ENCODE measurements at places on chromosomes 12 and 14.

- no peaks in the 10 kb centered on the region for H3K27me3 ChIP-seq
- no peak for DNase-seq
- peaks cover 31% of the 10 kb centered on the region for H3K4me1 ChIP-seq
- H3K36me3 ChIP-seq, result peaks cover 2% of the 10 kb centered on the region
- H3K27ac ChIP-seq, result no peak overlapping the region
These were observed 842.8 kb downstream of the VRK1 start for GRCh38 chr14:97640031-97640430.

DNA sequence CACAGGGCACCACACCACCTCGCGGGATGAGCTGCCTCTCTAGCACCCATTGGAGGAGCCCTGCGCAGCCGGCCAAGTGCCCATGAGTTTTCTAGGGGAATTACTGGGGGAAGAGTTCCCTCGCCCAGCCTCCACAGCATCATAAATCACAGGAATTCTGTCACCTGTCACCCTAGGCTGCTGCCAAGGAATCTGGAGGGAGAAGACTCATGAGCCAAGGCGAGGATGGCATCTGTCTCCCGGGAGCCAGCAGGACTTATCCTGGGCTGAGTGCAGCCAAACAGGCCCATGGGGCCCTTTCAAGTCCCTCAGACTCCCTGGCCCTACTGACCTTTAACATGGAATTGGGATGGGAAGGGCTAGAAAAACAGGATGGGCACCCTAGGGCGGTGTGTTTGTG is 7.8 kb upstream of the OTUB2 start:
- H3K27ac ChIP-seq, result no peak overlapping the region
- no peak for DNase-seq
- no peaks in the 10 kb centered on the region for H3K36me3 ChIP-seq
- peaks cover 34% of the 10 kb centered on the region for H3K4me1 ChIP-seq

DNA sequence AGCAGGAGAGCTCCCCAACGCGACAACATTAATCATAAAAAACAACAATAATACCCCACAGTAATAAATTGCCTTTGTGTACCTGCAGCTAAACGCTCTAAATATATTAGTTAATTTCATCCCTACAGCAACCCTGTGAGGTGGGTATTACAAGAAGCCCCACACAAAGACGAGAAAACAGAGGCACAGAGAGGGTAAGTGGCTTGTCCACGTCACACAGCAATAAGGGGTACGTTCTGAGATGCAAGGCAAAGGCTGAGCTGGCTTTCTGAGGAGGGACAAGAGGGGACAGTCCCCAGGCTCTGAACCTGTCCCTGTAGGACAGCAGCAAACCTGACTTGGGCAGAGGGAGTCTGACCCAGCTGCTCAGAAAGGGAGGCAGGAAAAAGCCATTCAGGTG is 78.2 kb downstream of the NCOR2 start:
- no peaks in the 10 kb centered on the region for H3K27me3 ChIP-seq
- H3K27ac ChIP-seq, result peak overlapping the region; percentile 65
- no peak for DNase-seq

DNA sequence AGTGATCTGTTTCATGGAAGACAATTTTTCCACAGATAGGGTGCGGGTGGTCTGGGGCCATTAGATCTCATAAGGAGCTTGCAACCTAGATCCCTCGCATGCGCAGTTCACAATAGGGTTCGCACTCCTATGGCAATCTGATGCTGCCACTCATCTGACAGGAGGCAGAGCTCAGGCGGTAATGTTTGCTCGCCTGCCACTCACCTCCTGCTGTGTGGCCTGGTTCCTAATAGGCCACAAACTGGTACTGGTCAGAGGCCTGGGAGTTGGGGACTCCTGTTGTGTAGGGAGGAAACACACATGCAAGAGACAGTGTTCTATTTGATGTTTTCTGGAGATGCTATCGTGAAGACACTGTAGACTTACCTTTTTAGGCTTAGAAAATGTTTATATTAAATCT is 77.0 kb upstream of the FGD4 start:
- H3K4me3 ChIP-seq, result no peak overlapping the region
- no peak overlapping the region for H3K27ac ChIP-seq
- H3K36me3 ChIP-seq, result peaks cover 3% of the 10 kb centered on the region
- no peaks in the 10 kb centered on the region for H3K4me1 ChIP-seq

DNA sequence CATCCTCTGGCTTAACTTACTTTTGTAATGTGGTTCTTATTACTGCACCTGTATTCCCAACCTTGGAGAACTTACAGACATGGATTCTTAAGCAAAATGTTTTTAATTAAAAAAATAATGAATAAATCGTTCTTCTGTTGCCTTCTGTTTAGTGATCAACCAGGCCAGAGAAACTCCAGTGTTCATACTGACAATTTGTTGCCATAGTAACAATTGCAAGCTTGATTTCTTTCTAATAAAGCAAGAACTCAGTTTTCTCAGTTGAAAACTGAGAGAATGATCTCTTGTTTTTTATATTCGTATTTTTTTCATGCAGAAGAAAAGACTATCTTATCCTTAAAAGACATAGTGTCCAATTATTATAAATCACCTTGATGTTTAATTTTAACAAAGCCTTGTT is 106.5 kb upstream of the LMNTD1 start:
- no peaks in the 10 kb centered on the region for H3K36me3 ChIP-seq
- H3K4me1 ChIP-seq, result no peaks in the 10 kb centered on the region
- no peak overlapping the region for H3K27ac ChIP-seq
- H3K4me3 ChIP-seq, result no peak overlapping the region

GRCh38 chr12:22414742-22415141 is 80.2 kb upstream of the ST8SIA1 start:
- H3K27me3 ChIP-seq, result no peaks in the 10 kb centered on the region
- no peak overlapping the region for H3K27ac ChIP-seq
- H3K4me1 ChIP-seq, result peaks cover 2% of the 10 kb centered on the region
- no peaks in the 10 kb centered on the region for H3K36me3 ChIP-seq
- DNase-seq, result no peak

DNA sequence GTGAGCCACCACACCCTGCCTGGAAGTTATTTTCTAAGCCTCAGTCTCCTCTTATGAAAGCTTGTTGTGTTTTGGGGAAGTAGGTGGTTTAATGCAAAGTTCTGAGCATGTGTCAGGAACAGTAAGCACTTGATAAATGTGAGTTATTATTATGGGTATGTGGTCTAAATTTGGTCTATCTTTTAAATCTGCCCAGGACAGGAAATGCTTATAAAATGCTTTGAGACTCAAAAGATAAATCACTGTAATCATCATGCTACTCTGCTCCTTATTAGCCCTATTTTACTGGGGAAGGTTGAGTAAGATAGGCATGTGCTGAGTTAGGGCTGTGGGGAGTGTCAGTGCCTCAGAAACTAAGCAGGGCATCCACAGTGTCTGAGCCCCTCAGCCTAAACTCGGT is 13.1 kb upstream of the SRSF5 start:
- no peak overlapping the region for H3K27ac ChIP-seq
- H3K36me3 ChIP-seq, result no peaks in the 10 kb centered on the region
- peaks cover 13% of the 10 kb centered on the region for H3K4me1 ChIP-seq
- no peak for DNase-seq
- H3K4me3 ChIP-seq, result no peak overlapping the region
- H3K27me3 ChIP-seq, result no peaks in the 10 kb centered on the region

GRCh38 chr12:62998454-62998853 is 63.5 kb upstream of the PPM1H start:
- no peaks in the 10 kb centered on the region for H3K4me1 ChIP-seq
- peaks cover 7% of the 10 kb centered on the region for H3K27me3 ChIP-seq
- no peak overlapping the region for H3K27ac ChIP-seq
- H3K4me3 ChIP-seq, result no peak overlapping the region
- DNase-seq, result no peak

DNA sequence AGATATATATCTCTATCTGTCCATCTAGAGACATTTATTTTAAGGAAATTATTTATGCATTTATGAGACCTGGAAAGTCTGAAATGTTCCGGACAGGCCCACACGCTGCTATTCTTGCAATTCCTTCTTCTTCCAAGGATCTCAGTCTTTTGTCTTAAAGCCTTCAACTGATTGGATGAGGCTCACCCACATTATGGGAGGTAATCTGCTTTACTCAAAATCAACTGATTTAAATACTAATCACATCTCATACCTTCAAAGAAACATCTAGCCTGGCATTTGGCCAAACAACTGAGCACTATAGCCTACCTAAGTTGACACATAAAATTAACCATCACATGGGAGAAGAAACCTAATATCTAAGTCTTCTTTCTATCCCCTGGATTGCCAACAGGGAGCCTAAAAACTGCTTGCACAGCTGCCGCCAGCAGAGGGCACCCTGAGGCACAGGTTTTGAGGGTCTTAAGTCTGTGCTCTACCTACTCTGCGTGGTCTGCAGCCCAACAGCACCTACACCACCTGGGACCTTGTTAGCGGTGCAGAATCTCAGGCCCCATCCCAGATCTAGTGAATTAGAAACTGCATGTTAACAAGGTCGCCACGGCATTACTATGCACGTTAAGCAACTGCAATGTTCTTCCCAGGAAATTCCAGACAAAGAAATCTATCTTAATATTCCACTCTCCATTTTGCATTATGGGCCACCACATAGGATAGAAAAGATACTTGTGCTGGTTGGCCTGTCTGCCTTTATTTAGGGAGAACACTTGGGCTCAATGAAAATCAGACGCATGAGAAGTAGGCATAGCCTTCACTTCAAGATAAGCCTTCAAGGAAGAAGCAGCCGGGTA is 249.7 kb downstream of the FOXG1 start:
- DNase-seq, result no peak
- H3K27me3 ChIP-seq, result no peaks in the 10 kb centered on the region
- H3K27ac ChIP-seq, result no peak overlapping the region
- no peaks in the 10 kb centered on the region for H3K4me1 ChIP-seq
- H3K4me3 ChIP-seq, result no peak overlapping the region
- no peaks in the 10 kb centered on the region for H3K36me3 ChIP-seq

DNA sequence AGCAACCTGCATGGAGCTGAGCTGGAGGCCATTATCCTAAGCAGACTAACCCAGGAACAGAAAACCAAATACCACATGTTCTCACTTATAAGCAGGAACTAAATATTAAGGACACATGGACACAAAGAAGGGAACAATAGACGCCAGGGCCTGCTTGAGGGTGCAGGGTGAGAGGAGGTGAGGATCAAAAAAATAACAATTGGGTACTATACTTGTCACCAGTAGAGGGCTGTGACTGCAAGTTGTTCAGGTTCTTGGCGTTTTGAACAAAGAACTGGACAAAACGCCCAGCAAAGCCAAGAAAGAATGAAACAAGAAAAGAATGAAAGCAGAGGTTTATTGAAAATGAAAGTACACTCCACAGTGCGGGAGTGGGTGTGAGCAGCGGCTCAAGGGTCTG is 208.5 kb upstream of the NEDD1 start:
- no peak overlapping the region for H3K27ac ChIP-seq
- peaks cover 23% of the 10 kb centered on the region for H3K27me3 ChIP-seq
- peaks cover 3% of the 10 kb centered on the region for H3K36me3 ChIP-seq
- no peak for DNase-seq
- peaks cover 3% of the 10 kb centered on the region for H3K4me1 ChIP-seq
- H3K4me3 ChIP-seq, result no peak overlapping the region

- H3K36me3 ChIP-seq, result no peaks in the 10 kb centered on the region
- H3K27ac ChIP-seq, result no peak overlapping the region
- H3K4me1 ChIP-seq, result peaks cover 6% of the 10 kb centered on the region
- DNase-seq, result no peak
- peaks cover 4% of the 10 kb centered on the region for H3K27me3 ChIP-seq
- H3K4me3 ChIP-seq, result no peak overlapping the region
These were observed 25.3 kb downstream of the GRIN2B start for GRCh38 chr12:13956060-13956590.

DNA sequence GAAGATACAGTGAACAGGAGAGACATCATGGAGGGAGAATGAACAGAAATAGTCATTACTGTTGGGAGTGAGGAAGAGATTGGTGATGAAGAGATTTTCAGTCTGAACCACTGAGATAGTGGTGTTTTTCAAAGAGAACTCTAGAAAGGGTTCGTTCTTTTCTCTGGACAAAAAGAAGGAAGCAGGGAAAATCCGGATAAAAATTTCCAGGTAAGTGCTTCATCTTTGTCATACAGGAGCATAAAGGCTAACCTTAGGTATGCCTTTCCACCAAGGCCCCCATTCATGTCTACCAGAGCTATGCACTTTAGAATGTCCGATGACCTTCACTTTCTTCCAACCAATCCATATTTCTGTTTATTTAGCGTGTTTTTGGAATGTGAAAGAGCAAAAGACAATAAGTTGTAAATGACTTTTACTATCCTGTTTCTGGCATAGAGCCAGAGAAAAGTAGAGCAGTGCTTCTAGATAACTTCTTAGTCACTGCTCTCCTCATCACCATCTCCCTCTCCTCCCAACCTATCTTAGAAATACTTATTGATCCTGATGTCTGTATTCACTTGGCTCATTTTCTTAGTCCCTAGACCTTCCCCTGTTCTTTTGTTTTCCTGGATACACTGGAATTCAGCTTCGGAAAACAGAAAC is 116.5 kb downstream of the TTC6 start:
- no peaks in the 10 kb centered on the region for H3K27me3 ChIP-seq
- H3K36me3 ChIP-seq, result no peaks in the 10 kb centered on the region
- H3K27ac ChIP-seq, result no peak overlapping the region
- DNase-seq, result no peak
- H3K4me3 ChIP-seq, result no peak overlapping the region

GRCh38 chr12:25404955-25405354 is 148.1 kb downstream of the LMNTD1 start:
- no peaks in the 10 kb centered on the region for H3K4me1 ChIP-seq
- DNase-seq, result no peak
- peaks cover 13% of the 10 kb centered on the region for H3K27me3 ChIP-seq
- peaks cover 2% of the 10 kb centered on the region for H3K36me3 ChIP-seq
- no peak overlapping the region for H3K4me3 ChIP-seq

DNA sequence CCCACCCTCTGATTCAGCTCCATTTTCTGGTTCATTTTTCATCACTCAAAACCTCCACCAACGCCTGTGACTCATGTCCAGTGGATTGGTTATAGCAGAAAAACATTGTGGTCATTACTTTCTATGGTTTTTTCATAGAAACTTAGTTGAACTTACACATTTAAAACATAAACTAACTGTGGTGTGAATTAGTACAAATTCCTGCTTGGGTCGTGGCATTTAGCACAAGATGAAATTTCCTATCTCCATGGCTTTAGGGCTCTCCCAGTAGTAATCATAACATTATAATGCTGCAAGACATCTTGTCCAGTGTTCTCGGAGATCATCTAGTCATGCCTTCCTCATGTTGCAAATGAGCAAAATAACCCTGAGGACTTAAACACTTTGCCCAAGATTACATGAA is 7.1 kb downstream of the RNASE7 start:
- peaks cover 2% of the 10 kb centered on the region for H3K36me3 ChIP-seq
- DNase-seq, result no peak
- peaks cover 40% of the 10 kb centered on the region for H3K27me3 ChIP-seq
- peaks cover 22% of the 10 kb centered on the region for H3K4me1 ChIP-seq
- no peak overlapping the region for H3K27ac ChIP-seq
- H3K4me3 ChIP-seq, result no peak overlapping the region

- peaks cover 4% of the 10 kb centered on the region for H3K27me3 ChIP-seq
- no peak for DNase-seq
- no peak overlapping the region for H3K4me3 ChIP-seq
- H3K4me1 ChIP-seq, result no peaks in the 10 kb centered on the region
- no peaks in the 10 kb centered on the region for H3K36me3 ChIP-seq
These were observed 173.0 kb upstream of the NTF3 start for GRCh38 chr12:5258926-5259325.

Data from T-helper 17 cell (primary cell).